ENCODE measurements at places on chromosomes 13 and 19.

- DNase-seq: no peak
These were observed 5.2 kb upstream of the OPA3 start for GRCh38 chr19:45589768-45590167.

DNA sequence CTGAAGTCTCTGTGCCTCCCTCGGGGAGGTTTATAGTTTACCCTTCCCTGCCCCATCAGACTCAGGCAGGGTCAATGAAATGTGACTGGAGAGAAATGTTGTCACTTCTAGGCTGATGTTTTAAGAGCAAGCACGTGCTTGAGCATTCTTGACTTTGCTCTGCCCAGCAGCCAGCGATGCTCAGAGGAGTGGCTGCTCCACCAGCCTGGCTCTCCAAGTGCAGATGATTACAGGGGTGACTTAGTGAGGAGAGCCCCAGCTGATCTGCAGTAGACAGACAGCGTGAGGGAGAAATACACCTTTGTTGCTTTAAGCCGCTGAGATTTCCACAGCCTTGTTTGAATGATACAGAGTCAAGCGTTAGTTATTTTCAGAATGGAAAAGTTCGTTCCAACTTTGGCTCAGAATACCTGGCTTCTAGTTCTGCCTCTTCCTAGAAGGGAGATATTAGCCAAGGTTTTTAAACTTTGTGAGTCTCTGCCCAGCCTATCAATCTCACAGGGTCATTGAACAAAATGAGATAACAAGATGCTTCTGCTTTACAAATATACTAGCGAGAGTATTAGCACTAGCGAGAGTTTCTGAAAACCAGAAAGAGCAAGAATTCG lies 143.6 kb downstream of the OXGR1 start:
- DNase-seq: no peak

DNA sequence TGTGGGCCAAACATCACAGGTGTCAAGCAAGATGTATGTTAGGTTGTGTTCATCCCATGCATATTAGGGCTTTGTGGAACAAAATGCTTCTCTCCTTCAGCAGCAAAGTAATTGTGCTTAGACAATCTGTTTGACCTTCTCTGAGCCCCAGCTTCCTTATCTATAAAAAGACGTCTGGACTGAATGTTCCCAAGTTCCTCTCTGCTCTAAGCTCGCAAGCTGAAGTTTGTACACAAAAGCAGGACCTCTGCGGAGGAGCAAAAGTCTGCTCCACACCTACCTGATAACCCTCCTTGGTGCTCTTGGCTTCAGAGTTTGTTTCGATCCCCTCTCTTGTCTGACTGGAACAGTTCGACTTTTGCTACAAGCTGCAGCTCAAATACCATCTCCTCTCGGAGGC lies 95.7 kb upstream of the UBL3 start:
- no peak for DNase-seq

- no peak for DNase-seq
These were observed 38.4 kb downstream of the EFNB2 start for GRCh38 chr13:106497079-106497478.

DNA sequence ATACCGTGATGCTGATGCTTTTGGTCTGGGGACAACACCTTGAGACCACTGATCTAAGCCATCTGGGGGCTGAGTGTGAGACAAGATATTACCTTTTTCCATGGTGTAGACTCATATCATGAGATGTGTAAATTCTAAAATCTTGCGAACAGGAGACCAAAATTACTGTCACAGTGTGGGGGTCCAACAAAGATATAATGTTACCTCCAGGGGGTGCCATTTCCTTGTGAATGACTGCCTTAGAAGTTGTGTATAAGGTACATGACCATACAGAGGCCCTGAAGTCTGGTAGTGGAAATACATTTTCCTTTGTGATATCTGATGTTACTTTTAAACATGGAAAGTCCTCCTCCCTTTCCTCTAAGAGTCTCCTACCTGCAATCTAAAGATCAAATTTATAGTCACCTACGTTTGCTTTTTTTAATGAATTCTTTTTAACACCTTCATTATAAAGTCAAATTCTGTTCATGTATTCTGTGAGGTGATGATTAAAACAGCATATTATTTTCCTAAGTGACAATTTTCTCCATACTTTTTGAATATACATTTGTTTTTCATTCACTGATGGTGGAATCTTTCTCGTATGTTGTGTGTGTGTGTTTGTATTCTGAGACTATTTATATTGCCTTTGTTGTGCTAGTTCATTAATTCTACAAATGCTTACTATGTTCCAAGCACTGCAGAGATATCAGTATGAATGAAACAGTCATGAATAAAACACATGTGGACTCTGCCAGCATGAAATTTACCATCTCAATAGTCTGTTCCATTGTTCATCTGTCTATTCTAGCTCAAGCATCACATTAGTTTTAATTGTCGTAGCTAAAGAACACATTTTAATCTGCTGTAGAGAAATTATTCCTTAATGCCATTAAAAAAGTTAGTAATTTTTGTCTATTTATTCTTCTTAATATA lies 113.7 kb downstream of the RFC3 start:
- peak; percentile 3 for DNase-seq

DNA sequence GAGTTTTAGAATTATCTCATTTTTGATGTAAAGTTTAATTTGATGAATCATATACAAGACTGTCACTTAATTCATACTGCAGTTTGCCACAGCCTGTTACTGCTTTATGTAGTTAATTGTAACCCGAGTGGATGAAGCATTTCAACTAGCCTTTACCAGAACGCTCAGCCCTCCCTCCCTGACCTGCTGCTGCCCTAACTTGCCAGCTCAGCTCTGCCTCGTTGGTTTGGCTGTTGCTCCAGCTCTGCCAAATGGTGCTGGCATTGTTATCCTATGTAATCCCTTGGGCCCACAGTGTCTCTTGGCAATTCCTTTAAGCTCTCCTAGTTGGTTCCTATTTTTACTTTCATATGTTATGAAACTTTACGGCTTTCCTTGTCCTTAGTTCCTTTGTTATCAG lies 113.3 kb downstream of the LMO7 start:
- DNase-seq: peak; percentile 46
